ENCODE measurements at places on chromosomes 1 and 21.

- DNase-seq = no peak
Measured at GRCh38 chr1:153571706-153572105, 6.1 kb upstream of the S100A2 start.

GRCh38 chr1:231626951-231627614 lies 493 bp downstream of the DISC1 start:
- no peak for DNase-seq

DNA sequence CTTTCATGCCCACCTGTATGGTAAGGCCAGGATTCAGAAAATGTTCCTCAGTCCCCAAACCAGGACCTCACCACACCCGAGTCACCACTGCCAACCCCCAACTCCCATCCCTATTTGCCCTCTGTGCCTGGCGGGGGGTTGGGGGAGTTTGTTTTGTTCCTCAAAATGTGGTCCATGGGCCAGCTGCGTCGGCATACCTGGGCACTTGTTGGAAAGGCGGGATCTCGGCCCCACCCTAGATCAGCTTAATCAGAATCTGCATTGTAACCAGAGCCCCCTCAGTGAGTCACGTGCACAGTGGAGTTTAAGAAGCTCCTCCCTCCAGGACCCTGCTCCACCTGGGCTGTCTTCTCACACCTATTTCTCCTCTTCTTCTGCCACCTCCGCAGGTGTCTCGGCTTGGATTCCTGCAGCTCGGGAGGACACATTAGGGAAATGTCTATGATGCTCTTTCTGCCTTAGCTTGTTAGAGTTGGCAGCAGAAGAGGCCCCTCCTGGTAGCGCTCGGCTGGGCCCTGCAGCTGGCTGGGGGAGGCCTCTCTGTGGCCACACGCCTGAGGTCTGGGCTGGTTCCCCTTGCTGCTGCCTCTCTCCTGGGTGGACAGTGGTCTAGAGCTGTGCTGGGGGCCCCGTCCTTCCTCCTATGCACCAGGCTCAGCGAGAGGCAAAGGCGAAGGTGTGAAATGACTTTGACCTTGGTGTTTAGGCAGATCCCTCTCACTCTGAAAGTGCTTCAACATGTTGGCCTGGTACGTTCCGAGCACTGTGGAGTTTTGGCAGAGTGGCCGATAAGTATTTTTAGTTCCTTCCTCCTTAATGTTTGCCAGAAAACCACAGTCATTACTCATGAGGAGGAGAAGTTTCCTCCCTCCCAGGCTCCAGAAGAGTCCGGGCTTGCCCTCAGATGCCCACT lies 41.8 kb upstream of the CAMTA1 start:
- no peak for DNase-seq

GRCh38 chr1:21763694-21764419 lies 19.1 kb downstream of the USP48 start:
- DNase-seq = no peak

DNA sequence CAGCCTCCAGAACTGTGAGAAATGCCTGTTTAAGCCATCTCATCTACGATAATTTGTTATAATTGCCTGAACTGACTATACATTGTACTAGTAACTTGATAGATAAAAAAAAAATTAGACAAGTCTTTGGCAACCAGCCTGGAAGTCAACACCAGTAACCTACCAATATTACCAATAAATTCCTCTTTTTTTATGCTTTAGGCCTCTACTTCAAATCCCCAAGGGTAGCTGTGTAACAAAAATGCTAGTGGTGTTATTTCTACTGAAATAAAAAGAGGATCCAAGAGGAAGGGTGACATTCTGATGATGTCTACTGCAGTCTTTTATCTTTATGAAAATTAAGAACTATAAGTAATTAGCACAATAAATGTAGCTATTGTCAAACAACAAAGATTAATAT lies 151.7 kb upstream of the SAMSN1 start:
- DNase-seq = no peak

GRCh38 chr1:77757066-77757584 lies 2.5 kb downstream of the USP33 start:
- no peak for DNase-seq

DNA sequence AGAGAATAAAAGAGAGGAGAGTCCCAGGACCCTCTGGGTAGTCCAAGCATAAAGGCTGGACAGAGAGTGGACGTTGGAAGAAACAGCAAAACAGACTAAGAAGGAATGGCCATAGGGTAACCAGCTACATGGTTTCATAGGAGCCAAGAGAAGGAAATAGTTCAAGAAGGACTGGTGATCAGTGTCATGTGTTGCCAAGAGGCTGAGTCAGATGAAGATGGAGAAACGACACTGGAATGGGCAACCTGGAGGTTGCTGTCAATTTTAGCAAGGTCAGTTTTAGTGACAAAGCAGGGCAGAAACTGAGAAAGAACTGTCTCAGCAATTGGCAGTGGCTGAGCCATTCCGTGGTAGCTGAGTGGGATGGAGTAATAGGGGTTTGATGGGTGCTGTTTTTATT lies 41.4 kb downstream of the HMGB4 start:
- no peak for DNase-seq

- DNase-seq = no peak
Measured at GRCh38 chr21:43716376-43717165, 2.4 kb upstream of the PDXK start.

DNA sequence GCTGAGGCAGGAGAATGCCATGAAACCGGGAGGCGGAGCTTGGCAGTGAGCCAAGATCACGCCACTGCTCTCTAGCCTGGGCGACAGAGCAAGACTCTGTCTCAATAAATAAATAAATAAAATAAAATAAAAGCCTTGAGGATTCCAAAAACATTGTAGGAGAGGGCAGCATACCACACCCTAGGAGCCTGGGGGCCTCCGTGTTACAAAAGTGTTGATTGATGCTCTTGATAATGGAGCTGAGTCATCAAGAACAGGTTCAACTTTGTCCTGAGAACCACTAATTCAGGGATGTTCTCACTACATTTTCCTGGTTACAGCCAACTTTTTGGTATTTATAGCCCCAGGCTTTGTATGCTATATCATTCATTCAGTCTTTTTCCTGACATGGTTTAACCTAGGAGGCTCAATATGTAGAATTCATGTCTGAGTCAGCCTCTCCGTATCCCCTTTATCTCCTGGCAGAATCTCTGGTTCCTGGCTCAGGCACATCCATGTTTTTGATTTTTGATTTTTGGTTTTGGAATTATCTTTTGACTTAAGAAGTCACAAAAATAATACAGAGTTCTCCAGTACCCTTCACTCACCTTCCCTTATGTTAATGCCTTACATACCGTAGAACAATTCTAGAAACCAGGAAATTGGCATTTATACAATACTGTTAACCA lies 69.4 kb downstream of the LRRC8D start:
- no peak for DNase-seq

GRCh38 chr1:56329970-56330369 lies 249.4 kb downstream of the PLPP3 start:
- DNase-seq = no peak

DNA sequence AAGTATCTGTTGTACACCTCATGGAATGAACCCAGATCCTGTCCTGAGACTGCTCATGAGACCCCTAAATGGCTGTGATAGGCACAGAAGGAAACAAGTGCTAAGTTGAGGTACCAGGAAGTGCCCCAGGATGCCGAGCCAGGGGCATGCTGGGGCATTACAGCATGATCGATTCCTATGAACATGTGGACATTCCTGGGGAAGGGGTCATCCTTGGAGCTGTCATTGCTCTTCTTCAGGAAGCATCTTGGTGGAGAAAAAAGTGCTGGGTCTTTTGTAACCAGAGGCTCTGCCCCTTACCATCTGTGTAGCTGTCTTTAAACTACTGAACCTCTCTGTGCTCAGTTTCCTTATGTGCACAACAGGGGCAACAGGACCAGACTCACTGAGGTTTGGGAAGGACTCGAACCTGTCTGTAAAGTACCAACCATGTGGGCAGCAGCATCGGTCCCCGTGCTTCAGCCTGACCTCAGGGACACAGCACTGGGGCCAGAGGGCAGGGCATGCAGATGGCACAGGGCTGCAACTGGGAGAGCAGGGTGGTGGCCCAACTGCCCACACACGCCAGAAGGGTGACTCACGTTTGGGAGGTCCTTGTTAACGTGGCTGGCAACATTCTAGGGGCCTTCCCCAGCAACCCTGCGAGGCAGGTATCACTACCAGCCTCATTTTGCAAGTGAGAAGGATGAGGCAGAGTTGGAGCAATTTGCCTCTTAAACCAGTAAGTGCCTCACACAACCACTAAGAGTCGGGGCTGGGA lies 142.3 kb upstream of the EDN2 start:
- DNase-seq = no peak

DNA sequence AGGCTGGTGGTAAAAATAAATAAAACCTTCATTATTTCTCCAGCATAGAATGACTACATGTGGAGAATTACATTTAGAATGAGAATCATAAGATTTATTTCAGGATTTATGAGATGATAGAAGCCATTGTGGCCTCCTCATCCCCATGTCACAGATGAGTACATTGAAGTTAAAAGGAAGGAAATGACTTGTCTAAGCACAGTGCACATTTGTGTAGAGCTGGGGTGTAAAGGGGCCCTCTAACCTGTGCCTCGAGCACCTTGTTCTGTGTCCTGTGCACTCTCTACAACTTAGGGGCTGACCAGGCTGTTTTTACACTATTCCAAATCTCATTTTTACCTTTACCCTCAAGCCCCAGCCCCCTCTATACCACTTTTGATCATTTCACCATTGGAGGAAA lies 179.4 kb downstream of the RHOU start:
- DNase-seq = no peak

- no peak for DNase-seq
Measured at GRCh38 chr1:9004700-9005394, 21.4 kb downstream of the SLC2A7 start.

- no peak for DNase-seq
Measured at GRCh38 chr1:68976916-68977610, 480.2 kb upstream of the DEPDC1 start.
